ENCODE measurements at places on chromosomes 12 and 14. TPM values are rescaled to one million over a fixed set of nuclear protein-coding genes. Genes with fewer than 3 reads are reported as not detected.

- DNase-seq: no peak
Observed at GRCh38 chr12:94175763-94176668, 27.6 kb downstream of the PLXNC1 start.

DNA sequence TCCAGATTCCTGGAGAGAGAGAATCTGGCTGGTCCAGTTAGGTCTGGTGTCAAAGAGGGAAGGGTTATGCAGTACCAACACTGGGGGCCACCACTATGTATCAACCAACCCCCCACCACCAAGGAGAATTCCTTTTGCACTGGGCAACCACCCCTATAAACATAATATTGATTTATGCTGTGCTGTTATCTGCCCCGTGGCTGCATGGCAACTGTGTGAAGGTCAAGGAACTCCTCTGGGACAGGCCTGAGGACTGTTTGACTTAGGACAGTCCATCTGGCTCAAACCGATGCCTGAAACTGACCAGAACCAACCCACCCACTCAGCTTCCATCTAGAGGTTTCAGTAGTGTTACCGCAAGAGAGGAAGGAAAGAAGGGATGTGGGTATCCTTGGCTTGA is 20.5 kb downstream of the PLEKHH1 start:
- no peak for DNase-seq

- no peak for DNase-seq
Observed at GRCh38 chr12:125198652-125199051, 133.4 kb downstream of the AACS start.

DNA sequence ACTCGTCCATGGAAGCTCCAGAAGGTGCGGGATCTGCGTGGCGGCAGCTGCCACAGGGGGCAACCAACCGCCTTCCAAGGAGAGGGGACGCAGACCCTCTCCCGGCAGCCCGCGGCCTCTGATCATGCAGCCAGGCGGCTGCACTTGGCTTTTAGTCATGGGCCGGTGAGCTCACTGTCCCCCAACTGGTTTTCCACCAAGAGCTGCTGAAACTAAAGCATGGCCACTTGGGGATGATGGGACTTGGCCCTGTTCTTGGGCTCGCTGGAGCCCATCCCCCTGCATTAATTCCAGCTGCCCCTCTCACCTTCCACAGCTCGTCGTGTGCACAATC is 39.1 kb downstream of the CCDC85C start:
- no peak for DNase-seq

GRCh38 chr12:29212682-29213403 is 63.8 kb downstream of the FAR2 start:
- DNase-seq: no peak

DNA sequence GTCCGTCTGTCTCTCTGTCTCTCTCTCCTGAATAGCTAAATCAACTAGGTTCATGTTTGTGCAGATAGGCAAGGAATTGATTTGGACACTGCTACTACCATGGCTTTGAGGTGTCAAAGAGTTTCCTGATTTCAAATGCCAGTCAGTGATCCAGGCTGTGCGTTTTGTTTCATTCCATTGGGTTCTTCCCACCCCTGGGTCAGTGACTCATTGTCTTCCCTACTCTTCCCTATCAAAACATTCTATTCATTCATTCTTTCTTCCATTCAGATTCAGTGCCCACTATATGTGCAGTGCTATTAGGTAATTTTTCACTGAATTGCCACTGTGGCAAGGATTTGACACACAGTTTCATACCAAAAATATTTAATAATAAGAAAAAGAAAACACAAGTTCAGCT is 50.4 kb downstream of the RPH3A start:
- no peak for DNase-seq

GRCh38 chr14:88933191-88933590 is 108.7 kb downstream of the TTC8 start:
- no peak for DNase-seq

DNA sequence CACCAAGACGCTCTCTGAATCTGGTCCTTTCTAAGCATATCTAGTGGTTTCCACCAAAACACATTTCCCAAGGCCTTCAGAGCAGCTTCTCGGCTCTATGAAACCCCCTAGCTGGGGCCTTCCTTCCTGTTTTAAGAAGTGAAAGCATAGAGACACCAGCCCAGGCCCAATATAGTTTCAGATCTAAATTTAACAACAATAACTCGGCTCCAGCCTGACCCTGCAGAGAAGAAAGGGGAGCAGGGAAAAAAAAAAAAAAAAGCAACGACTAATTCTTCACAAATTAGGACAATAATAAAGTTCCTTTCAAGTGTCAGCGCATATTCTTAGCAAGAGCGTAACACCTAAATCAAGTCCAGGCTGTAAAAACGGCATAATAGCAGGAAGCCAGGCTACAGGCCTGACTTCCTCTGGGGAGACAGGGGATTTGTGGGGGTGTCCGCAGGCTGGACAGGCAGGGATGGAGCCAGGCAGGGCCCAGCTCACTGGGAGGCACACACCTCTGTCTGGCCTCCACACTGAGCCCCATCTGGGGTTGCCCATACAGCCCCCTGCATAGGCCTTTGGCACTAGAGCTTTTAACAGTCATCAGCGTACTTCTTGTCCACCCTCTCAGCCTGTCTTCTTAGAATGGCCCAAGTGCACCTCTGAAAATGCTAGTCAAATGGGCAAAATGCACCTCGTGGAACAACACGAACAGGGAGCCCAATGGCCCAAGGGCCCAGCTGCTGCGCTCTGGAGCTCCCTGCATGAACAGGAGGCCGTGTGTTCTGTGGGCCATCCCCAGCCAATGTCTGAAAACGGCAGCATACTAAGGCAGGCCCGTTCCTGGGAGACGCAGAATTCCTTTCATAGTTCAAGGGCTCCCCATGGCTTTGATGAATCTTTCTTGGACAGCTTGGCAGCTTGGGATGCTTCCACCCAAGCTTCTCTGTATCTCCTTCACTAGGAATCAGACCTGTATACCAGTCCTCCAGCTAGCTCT is 772.9 kb downstream of the MED13L start:
- DNase-seq: peak; percentile 44

DNA sequence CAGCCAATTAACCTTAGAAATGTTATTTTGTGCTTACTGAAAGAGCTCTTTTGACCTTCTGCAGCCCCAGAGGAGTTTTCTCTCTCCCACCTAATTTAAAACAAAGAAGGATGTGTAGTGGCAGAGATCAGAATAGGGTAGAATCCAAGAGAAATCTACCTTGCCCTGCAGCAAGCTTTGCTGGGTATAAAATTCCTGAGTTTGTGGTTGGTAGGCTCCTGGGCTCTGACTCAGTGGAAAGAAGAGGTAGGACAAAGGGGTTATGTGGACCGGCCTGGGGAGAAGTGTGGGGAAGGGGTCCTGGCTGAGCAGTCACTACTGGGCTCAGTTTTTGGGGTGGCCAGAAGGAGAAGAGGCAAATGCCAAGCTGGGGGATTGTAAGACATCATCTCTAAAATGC is 46.8 kb downstream of the IRF2BPL start:
- no peak for DNase-seq

- no peak for DNase-seq
Observed at GRCh38 chr12:61397668-61398067, 862.5 kb upstream of the USP15 start.

GRCh38 chr12:70427611-70428010 is 61.5 kb downstream of the KCNMB4 start:
- no peak for DNase-seq

Gene KRT6B
- not detected for total RNA-seq

Gene SLC4A8
- 0.32 TPM for total RNA-seq

Gene KRT85
- total RNA-seq: not detected

Gene TPPP2
- 1.2 TPM for total RNA-seq

Gene ASIC1
- 0.99 TPM for total RNA-seq

Gene HOXC12
- total RNA-seq: not detected

Gene SRGAP1
- total RNA-seq: 2.6 TPM

Gene KRT86
- total RNA-seq: not detected

Gene SERPINA12
- not detected for total RNA-seq
